Right ventricle myocardium inferior (tissue), 1 donor: ENCODE measurements at places on chromosomes 11 and 22.

DNA sequence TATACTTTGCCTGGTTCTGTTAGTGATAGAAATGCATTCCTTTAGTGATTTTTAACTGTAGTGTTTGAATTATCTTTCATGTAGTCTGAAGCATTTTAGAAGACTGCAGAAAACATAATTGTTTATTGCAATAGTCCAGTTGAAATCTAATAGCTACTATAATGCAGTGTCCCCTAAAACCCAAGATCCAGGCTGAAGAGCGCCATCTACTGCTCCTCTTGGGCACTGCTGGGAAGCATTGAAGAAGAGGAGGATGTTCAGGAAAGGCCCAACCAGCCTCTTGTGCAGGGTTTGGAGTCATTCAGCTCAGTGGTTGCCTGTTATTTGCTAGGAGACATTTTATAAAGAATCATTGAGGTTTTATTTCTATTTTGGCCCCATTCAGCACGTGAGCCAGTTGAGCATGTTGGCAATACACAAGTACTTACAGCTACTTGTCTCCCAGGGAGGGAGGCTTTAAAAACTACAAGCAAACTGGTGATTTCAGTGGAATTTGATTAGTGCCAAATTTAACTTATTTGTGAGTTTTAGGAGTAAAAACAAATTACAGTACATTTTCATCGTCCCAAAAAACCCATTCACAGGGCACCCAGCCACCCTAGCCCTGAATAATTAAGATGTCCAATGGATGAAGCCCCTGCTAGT is 74.9 kb upstream of the HORMAD2 start:
- no peak for DNase-seq

GRCh38 chr11:44992181-44992582 is 41.5 kb upstream of the TP53I11 start:
- DNase-seq, result no peak

DNA sequence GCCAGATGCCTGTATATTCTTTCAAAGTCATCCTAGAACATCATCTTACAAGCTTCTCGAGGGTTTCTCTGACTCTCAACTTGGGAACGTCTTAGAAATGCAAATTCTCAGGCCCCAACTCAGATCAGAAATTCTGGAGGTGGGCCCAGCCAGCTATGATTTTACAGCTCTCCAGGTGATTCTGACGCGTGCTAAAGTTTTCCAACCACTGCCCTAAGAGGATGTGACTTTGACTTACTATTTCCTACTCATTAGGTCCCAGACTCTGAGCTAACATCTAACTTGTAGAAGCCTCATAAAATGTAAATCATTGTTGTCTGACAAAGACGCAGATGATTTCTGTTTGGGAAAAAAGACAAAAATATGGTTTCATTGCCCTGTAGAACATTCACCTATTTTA is 61.1 kb downstream of the IRAG1 start:
- DNase-seq, result no peak

GRCh38 chr22:19429950-19430889 is 1.3 kb downstream of the HIRA start:
- DNase-seq, result no peak

- DNase-seq, result no peak
Observed at GRCh38 chr11:90310210-90310609, 87.4 kb upstream of the CHORDC1 start.

- no peak for DNase-seq
Observed at GRCh38 chr11:70103256-70103975, 25.3 kb downstream of the ANO1 start.

DNA sequence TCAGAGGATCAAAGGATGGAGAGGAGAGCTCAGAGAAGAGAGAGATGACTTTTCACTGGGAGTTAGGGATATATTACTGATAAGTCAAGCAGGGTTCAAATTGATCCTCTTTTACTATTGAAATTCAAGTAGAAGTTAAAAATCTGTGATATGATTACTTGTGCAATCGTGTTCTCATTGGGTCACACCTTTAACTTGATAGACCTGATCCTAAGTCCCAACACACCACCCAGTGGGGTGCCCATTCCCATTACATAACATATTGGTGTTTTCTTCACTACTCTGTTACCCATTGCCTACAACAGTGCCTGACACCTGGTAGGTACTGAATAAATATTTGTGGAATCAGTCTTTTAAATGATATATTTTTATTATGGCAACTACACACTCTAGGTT is 66.4 kb upstream of the PICALM start:
- DNase-seq, result no peak

GRCh38 chr11:105000797-105001196 is 22.2 kb downstream of the CASP5 start:
- DNase-seq, result no peak

DNA sequence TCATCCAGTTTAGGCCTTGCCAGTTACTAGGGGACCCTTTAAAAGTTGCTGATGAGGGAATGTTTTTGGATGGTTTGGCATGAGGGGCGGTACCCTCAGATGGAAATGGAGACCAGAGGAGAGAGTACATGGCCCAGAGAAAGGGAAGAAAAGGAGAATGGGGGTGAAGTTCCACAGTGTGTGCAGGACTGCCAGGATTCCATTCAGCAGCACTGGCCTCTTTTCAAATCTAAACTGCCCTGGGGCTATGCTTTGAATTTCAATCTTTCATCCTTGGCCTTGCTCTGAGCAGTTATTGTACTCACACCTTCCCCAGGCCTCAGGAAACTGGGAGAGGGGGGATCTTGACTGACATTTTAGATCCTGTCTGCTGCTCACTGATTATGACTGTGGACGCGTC is 3.0 kb downstream of the SLC3A2 start:
- no peak for DNase-seq

GRCh38 chr22:44621401-44622146 is 80.4 kb upstream of the PRR5 start:
- no peak for DNase-seq

DNA sequence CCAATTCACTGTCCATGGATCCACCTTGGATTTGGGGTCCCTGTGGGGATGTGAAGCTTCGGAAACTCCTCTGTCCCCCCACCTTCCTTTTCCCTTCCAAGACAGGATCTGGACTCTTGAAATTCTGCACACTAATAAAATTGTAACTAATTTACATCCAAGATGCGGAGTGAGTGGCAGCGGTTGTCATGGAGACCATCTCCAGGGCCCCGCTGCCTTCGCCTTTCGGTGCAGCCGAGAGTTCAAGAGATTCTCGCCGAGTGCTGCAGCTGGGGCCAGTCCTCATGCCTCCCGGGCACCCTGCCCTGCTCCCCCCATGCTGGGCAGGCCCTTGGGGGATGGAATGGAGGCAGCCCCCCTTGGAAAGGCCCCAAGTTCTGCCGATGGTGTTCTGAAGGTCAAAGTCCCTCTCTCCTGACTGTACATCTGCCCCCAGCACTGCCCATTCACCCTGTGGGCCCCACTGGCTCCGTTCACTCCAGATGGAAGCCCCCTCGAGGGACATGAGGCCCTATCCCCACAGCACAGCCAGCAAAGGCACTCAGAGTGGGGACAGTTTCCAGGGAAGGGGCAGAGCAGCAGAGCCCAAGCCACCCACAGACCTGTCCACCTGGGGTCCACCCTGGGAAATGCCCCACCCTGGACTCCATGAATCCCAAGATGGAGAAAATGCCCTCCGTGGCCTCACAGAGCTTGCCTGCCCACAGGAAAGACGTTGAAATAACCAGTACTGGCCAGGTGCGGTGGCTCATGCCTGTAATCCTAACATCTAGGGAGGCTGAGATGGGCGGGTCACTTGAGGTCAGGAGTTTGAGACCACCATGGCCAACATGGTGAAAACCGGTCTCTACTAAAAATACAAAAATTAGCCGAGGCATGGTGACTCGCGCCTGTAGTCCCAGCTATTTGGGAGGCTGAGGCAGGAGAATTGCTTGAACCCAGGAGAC is 25.9 kb downstream of the IGLL1 start:
- no peak for DNase-seq

DNA sequence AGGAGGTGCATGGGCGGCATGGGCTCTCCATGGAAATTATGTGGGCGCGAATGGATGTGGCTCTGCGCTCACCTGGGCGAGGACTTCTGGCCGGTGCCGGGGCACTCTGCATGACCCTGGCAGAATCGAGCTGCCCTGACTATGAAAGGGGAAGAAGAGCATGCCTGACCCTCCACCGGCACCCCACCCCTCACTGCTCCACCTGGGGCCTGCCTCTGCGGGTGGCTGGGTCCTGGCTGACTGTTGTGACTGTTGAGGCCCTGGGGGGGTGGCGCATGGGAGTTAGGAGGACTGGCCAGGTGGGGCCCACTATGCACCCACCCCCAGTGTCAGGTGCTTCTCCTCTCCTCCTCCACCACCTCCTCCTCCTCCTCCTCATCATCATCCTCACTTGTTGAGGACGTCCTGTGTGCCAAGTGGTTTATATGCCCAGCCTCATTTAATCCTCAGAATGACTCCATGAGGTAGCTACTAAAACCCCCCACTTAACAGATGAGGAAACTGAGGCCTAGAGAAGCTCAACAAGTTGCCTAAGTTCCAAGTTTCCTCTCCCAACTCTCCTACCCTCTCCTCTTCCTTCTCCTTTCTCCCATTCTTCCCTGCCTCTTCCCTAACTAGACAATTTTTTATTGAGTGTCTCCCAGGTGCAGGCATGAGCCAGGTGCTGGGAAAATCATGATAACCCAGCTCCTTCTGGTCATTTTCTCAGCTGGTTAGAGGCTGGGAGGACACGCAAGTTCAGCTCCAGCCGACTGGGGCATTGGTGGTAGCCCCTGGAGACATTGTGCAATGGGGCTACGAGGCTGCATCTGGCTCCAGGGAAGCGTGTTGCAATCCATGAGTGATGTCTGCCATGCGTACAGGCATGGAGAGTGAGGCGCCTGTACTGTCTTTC is 2.3 kb downstream of the MYEOV start:
- DNase-seq, result peak; percentile 80

DNA sequence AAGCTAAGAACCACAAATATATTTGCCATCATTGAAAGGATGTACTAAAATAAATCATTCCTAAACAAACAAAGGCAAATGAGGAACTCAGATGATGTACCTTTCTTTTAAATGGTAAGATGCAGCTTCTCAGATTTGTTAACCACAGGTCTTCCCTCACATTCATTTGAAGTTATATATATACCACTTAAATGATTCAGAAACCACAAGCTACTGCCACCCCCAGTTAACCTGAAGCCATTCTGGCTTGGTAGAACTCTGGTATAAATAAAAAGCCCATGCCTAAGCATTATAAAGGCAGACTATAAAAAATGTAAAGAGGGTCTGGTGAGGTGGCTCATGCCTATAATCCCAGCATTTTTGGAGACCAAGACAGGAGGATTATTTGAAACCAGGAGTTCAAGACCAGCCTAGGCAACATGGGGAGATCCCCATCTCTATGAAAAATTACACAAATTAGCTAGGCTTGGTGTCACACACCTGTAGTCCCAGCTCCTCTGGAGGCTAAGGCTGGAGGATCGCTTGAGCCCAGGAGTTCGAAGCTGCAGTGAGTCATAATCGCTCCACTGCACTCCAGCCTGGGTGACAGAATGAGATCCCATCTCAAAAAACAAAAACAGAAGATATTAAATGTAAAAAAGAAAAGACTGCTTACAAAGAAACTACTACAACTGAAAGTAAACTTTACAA is 1185.3 kb downstream of the JRKL start:
- no peak for DNase-seq

DNA sequence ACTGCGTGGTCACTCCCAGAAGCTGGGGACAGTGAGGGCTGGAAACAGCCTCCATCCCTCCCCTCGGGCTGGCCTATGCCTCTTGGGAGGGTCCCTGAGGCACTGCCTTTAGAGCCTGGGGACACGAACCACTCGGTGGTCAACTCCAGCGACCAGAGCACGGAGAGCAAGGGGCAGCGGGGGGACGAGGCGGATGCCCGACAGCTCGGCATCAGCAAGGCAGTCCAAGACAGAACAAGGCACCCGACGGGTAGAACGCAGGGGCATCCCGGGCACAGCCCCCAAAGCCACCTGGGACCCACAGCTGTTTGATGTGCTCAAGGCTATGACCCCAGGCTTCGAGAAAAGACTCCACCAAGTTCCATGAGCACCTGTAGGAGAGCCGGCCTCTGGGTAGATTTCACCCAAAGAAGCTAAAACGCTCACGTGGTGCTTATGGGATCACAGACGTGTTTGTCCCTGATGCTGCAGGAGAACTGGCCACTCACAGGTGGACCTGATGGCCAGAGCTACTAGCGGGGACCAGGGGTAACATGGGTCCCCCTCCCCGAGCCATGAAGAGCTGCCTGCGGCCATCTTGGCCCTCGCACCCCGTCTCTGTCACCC is 510 bp upstream of the LSP1 start:
- DNase-seq, result no peak

DNA sequence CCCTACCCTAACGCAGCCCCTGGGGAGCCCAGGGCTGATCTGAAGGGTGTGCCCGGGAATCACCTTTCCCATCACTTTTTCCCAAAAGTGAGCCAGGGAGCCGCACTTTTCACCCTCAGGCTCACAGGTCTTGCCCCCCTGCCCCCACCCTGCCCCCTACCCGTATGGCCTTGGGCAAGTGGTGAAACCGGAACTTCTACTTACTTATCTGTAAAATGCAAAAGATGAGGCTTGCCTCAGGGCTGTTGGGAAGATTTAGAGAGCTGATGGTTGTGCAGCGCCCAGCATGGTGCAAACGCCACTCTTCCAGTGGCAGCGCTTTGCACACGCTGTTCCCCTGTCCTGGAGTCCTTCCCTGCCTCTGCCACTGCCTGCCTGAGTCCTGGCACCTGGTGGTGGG is 8.0 kb downstream of the SYT12 start:
- DNase-seq, result no peak

DNA sequence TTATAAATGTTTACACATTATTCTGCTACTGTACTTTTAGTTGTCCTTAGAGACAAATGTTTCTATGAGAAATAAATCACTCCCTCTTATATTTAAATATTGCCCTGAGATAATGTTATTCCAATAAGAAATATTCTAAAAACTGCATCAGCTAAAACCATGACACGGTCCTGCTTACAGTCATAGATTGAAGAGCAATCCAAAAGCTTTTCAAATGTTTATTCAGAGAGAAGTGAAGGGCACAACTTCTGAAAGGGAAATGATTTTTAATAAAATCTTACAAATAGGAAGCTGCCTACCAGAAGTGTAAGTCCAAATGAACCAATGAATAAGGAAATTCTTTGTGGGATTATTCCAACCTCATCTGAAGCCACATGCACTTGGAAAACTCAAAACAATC is 49.2 kb downstream of the STK33 start:
- no peak for DNase-seq

GRCh38 chr11:108662700-108663099 is 2.2 kb upstream of the DDX10 start:
- DNase-seq, result no peak

GRCh38 chr11:75469785-75470405 is 36.9 kb upstream of the KLHL35 start:
- no peak for DNase-seq

- no peak for DNase-seq
Observed at GRCh38 chr11:72225411-72225951, 914 bp downstream of the INPPL1 start.
